Muscle of arm (tissue), 14 donors: ENCODE measurements at places on chromosomes 13 and 19. TPM values are rescaled to one million over a fixed set of nuclear protein-coding genes. Genes with fewer than 3 reads are reported as not detected.

GRCh38 chr19:7910321-7911161 lies 4.1 kb upstream of the TGFBR3L start:
- DNase-seq: no peak

DNA sequence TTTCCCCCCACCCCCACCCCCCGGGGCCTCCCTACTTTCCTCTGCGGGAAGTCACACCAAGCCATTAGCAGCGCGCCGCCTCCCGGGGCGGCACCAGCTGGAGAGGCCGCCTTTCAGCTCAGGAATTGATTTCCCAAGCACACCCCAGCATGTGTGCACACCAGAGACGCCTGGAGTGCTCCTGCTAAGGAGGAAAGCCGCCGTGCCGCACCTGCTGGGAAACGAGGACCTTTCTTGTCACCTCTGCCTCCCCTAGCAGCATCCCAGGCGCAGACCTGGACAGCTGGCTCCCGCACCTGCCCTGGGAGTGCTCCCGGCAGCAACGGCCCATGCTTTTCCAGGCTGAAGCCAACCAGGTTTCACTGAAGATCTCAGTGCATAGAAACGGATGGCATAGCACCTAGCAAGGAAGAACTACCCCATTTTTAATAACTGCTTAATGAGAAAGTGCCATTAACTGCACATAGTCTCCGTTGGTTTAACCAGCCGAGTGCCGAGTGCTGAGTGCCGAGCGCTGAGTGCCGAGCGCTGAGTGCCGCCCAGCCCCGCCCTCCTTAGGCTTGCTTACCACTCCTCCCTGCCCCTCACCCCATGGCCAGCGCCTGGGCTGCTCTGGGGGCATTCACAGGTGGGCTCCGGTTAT lies 165.0 kb downstream of the USP12 start:
- no peak for DNase-seq

The PCID2 gene
- polyA plus RNA-seq: 55.2 TPM

DNA sequence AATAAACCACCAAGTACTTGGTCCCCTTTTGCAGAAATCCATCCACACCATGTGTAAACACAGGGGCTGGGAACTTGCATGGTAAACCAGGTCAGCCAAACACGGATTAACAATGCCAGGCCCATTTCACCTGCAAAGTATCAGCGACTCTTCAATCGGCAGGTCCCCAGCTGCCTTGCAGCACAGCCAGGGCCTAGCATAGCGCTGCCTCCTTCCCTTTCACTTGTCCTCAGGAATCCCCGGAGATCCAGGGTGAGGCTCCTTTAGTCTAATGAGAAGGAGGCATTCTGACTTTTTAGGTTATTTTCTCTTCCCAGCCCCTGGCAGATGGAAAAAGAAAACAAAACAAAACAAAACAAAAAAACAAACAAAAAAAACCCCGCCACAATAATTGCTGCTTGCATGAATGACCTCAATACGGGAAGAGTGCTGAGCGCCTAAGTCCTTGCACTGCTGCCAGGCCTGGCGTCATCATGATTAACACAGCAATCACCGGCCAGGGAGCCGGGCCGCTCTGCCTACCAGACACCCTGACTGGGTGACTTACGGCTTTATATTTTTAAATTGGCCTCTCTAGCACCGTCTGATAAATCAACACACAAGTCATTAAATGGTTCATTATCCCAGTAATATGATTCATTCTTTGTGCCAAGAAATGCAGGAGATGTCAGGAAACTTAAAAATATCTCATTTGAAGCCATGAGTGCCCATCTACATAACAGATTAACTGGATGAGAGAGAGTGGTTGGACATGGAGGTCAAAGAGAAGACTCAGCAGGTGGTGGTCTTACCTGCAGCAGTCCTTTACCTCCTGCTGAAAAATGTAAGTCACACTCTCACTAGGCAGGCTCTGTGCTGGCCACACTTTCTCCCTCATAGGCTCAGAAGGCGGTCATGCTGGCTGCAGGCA lies 692.7 kb downstream of the UQCRFS1 start:
- DNase-seq: no peak

DNA sequence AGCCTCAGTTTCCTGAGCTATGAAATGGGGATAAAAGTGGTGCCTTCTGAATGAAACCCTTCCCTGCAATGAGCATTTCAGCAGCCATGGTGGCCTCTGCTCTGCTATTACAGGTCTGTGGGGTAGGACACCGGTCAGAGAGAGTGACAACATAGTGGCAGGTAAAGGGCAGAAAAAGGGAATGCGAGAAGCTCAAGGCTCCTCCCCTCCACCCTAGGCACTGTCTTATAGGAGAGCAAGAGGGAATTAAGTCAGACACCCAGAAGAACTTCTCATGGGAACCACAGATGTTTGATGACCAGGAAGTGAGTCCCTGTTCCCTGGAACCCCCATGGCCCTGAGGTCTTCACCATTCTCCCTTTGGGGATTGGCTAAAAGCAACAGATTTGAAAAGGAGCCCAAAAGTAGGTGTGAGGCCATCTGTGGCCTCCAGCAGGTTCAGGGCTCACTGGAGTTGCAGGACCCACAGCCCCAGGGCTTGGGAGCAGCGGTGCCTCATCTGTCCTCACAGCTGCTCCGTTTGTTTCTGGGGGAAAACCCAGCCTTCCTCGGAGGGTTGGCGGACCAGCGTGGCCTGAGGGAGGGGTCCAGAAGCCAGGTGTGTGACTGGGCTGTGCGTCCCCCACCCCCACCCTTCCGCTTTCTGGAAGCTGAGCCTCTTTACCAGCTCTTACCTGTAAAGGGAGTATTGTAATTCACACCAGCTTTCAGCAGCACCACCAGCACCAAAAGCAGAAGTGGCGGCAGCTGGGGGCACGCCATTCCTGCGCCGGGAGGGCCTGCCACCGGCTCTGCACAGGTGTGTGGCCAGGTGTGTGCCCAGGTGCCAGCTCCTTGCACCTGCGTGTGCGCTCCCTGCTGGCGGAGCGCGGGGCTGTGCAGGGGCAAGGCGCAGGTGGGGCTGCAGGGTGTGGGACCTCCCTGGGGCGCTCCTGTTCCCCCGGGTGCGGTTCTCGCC lies 19.4 kb downstream of the IQCN start:
- no peak for DNase-seq

DNA sequence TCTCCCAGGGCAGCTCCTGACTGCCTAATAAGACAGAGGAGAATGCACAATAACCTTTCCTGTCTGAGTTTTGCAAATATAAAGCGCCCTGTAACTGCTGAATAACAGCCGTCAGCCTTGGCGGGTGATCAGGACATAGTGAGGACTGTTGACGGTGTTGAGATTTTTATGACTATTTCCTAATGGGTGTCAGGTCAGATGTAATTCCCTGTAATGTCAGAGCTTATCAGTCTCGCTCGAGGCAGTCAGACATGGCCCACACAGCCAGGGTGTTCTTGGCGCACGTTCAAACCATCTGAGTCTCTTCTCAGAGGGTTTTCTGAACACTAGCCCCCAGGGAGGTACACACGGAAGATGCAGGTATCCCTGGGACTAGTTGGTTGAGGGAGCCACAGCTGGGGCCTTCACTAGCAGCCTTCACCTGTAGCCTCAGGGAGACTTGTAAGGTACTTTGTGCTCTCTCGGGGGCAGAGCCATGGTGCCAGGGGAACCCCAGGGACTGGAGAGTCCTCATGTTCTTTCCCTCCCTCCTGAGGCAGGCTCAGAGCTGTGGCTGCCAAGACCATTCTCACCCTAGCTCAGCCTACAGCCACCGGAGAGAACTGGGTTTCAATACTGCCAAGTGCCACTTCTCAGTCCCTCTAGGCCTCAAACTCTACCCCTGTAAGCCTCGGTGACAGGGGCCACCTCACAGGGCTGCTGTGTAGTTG lies 213.1 kb downstream of the UQCRFS1 start:
- DNase-seq: no peak

DNA sequence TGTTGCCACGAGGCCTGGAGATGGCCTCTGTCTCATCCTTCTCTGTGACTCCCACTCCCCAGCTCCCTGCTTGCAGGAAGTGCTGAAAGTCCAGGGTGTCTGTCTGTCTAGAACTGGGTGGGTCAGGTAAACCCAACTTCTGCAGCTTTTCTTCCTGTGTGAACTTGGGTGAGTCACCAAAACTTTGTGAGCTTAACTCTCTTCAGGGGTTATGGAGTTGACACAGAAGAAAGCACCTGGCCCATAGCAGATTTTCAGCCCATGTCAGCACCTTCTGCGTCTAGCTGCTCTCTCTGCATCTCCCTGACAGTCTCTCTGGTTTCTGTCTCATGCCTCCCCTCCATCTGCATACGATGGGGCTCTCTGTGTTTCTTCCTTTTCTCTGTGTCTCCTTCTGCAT lies 4.2 kb upstream of the CACNG7 start:
- no peak for DNase-seq

- no peak for DNase-seq
These were observed 57.0 kb downstream of the DNM2 start for GRCh38 chr19:10774893-10775292.

- DNase-seq: no peak
These were observed 399 bp upstream of the SPTBN4 start for GRCh38 chr19:40466219-40466984.

The GRWD1 gene
- polyA plus RNA-seq: 21.0 TPM

- DNase-seq: no peak
These were observed 308.5 kb upstream of the KLF12 start for GRCh38 chr13:74442751-74443150.

- DNase-seq: peak; percentile 77
These were observed 47.6 kb downstream of the PTPRS start for GRCh38 chr19:5292822-5293611.

DNA sequence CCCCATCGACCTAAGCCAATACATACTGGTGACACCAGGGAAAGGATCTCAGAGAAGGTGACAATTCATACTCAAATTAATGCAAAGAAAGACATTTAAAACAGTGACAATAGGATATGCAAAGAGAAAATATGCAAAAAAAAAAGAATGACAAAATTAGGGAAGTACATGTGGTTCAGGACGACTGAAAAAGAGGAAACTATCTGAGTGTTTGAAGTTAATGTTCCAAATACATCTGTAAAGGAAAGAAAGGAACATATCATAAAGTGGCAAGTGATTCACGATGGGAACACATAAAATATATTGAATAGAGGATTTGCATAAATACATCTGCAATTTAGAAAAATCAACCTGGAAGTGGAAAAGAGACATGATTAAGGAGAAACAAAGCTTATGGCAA lies 441.4 kb downstream of the SLITRK5 start:
- no peak for DNase-seq

DNA sequence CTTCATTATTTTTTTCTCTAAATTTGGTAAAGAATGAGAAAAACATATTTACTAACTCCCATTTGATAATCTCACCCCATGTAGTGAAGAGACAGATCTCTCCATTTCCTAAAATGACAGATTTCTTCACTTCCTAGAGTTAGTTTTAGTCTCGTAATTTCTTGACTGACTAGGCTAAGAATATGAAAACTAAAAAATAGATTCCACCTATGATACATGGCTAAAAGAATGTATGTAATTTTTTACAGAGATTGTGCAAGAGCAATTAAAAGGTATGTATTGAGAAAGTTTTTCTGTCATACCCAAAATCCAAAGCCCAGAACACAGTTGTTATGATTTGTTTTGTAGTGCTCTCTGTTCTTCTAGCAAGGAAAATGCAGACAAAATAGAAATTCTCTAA lies 9.5 kb downstream of the NALCN start:
- DNase-seq: no peak
